Articular chondrocyte of knee joint (primary cell): ENCODE measurements at places on chromosomes 11 and 22. TPM values are rescaled to one million over a fixed set of nuclear protein-coding genes. Genes with fewer than 3 reads are reported as not detected.

MAJIN gene
- not detected in 2 replicates for total RNA-seq

APOA5 gene
- not detected in 2 replicates for total RNA-seq

SSTR3 gene
- total RNA-seq = not detected in 2 replicates

DBX1 gene
- total RNA-seq = not detected in 2 replicates

ACTN3 gene
- under 0.01 and 0.11 TPM in 2 replicates for total RNA-seq

CCDC82 gene
- 22.5 and 22.7 TPM in 2 replicates for total RNA-seq

FAM111B gene
- total RNA-seq = 3.8 and 10.6 TPM in 2 replicates
